ENCODE measurements at places on chromosomes 16 and 17. TPM values are rescaled to one million over a fixed set of nuclear protein-coding genes. Genes with fewer than 3 reads are reported as not detected.

The HSD17B2 gene
- total RNA-seq: not detected

The TP53TG3F gene
- total RNA-seq: not detected

The UNKL gene
- 31.8 TPM for total RNA-seq

The ASPHD1 gene
- total RNA-seq: not detected

The MPP2 gene
- 0.60 TPM for total RNA-seq

The SRCIN1 gene
- total RNA-seq: 0.06 TPM

The CX3CL1 gene
- total RNA-seq: not detected

The CTCF gene
- 98.5 TPM for total RNA-seq

The CRISPLD2 gene
- total RNA-seq: 0.25 TPM

The SLFN14 gene
- not detected for total RNA-seq

The SLC5A2 gene
- 0.52 TPM for total RNA-seq

The NOG gene
- 0.64 TPM for total RNA-seq

The POLR2A gene
- 201 TPM for total RNA-seq

The CIBAR2 gene
- not detected for total RNA-seq

The CPD gene
- total RNA-seq: 19.9 TPM

The KRT24 gene
- not detected for total RNA-seq
